NCI-H69 (cell line): ENCODE measurements at places on chromosomes 7 and 10.
A peak's percentile ranks its signal among the peaks of the same experiment; 100 is the strongest.

- peak; percentile 82 for DNase-seq
These were observed 30.1 kb downstream of the TMEM178B start for GRCh38 chr7:141103847-141104429.

- no peak for DNase-seq
These were observed 184.3 kb upstream of the CTBP2 start for GRCh38 chr10:125344573-125345171.

DNA sequence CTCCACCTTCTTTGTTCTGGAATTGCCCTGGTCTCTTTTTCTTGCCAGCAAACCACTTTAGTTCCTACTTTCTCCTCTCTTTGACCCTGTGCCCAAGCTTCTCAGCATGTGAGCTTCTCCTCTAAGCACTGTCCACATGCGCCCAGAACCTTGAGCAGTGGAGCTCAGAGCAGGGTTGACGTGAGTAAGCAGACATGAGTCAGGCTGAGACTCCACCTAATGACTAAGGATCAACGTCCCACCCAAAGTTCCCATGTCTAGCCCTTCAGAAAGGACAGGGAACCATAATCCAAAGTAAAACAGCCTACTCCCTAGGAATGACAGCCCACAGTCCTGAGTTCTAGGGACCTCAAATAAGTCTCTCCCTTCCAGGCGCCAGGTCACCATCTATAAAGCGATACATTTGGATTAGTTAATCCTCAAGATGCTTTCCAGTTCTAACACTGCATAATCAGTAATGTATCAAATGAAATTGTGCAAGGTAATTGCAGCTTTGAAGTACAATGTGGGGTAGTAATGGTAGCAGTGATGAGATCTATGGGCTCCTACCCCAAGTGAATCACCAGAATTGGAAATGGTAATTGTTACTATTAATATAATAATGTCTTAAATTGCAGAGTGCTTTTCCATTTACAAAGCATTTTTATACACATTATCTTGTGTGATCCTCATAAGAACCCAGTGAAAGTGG lies 44.5 kb downstream of the KCNMA1 start:
- DNase-seq, result no peak

GRCh38 chr7:77458786-77459185 lies 42.6 kb upstream of the GSAP start:
- DNase-seq, result no peak

- DNase-seq, result no peak
These were observed 115.6 kb upstream of the MKLN1 start for GRCh38 chr7:131212114-131212513.
